ENCODE measurements at places on chromosomes 16 and 17. TPM values are rescaled to one million over a fixed set of nuclear protein-coding genes. Genes with fewer than 3 reads are reported as not detected.

CDH13 gene
- 3.0 TPM for total RNA-seq

ZNF19 gene
- 13.9 TPM for total RNA-seq

- no peak overlapping the region for H3K4me3 ChIP-seq
- no peaks in the 10 kb centered on the region for H3K4me1 ChIP-seq
- H3K27me3 ChIP-seq, result no peaks in the 10 kb centered on the region
- DNase-seq, result no peak
- H3K36me3 ChIP-seq, result no peaks in the 10 kb centered on the region
These were observed 124.0 kb downstream of the RGS9 start for GRCh38 chr17:65261152-65261551.

- H3K27ac ChIP-seq, result no peak overlapping the region
- H3K27me3 ChIP-seq, result no peaks in the 10 kb centered on the region
- H3K36me3 ChIP-seq, result no peaks in the 10 kb centered on the region
- no peak for DNase-seq
- H3K4me1 ChIP-seq, result peaks cover 12% of the 10 kb centered on the region
These were observed 22.6 kb downstream of the SMURF2 start for GRCh38 chr17:64639516-64639915.
